Omental fat pad (tissue), 4 donors: ENCODE measurements at places on chromosomes 2 and 18.

DNA sequence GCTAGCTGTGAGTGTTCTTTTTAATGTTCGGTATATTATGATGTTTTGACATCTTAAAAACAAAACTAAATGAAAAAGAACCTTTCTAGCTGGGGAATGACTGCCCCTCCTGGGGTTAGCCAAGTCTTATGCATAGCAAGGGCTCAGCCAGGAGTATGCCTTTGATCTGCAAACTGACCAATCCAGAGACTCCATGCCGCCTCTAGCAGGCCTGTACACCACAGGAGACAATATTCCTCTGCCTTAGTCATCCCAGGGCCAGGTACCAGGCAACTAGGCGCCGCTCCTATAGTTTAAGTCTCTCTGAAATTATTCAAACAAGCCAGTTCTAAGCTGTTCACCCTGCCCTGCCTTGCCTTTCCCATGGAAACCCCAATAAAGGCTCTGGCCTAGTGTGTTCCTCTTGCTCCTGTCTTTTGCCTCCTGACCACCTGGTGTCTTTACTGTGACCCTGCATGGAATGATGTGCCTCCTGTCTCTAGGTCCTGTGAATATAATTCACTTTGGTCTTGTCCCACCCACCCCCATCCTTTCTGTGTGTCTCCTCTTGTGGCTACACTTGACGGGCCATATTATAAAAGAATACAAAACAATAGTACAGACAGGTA is 52.0 kb upstream of the CHN1 start:
- DNase-seq, result no peak

GRCh38 chr2:217785544-217786045 is 217.2 kb downstream of the TNS1 start:
- peak; percentile 89 for DNase-seq

DNA sequence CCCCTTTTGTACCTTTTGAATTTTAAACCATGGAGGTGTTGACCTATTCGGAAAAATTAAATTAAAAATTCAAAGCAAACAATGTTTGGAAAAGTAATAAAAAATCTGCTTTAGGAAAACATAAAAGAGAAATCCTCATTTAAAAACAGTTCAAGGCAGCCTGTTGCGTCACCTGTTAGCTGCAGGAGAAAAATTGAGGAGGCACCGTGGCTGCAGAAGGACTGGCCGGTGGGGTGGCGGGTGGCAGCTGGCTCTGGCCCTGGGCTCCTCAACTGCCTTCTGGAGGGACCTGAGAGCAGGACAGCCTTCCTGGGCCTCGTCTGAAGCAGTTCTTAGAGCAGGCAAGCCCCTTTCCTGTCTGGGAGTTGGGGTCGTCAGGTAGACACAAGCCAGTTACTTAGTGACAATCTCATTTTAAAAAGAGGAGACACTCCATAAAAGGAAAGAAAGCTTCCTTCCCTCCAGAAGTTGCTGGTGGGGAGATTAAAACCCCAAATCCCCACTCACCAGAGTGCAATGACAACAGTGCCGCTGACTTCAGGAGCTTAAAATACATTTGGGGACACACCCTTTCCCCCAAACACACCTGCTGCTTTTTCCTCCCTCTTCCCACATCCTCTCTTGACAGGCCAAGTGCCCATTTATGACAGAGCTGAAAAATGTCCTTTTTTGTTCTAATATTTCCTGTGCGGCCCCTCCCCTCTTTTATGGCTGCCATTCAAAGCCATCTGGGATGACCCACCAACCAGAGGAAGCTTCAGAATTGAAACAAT is 9.7 kb downstream of the ZBTB7C start:
- DNase-seq, result no peak

- DNase-seq, result no peak
Observed at GRCh38 chr2:100391735-100392515, 25.5 kb downstream of the CHST10 start.

- DNase-seq, result no peak
Observed at GRCh38 chr2:172693037-172693436, 42.6 kb upstream of the RAPGEF4 start.

GRCh38 chr2:101473911-101474701 is 806 bp downstream of the RFX8 start:
- no peak for DNase-seq
